ENCODE measurements at places on chromosomes 16 and 17.

DNA sequence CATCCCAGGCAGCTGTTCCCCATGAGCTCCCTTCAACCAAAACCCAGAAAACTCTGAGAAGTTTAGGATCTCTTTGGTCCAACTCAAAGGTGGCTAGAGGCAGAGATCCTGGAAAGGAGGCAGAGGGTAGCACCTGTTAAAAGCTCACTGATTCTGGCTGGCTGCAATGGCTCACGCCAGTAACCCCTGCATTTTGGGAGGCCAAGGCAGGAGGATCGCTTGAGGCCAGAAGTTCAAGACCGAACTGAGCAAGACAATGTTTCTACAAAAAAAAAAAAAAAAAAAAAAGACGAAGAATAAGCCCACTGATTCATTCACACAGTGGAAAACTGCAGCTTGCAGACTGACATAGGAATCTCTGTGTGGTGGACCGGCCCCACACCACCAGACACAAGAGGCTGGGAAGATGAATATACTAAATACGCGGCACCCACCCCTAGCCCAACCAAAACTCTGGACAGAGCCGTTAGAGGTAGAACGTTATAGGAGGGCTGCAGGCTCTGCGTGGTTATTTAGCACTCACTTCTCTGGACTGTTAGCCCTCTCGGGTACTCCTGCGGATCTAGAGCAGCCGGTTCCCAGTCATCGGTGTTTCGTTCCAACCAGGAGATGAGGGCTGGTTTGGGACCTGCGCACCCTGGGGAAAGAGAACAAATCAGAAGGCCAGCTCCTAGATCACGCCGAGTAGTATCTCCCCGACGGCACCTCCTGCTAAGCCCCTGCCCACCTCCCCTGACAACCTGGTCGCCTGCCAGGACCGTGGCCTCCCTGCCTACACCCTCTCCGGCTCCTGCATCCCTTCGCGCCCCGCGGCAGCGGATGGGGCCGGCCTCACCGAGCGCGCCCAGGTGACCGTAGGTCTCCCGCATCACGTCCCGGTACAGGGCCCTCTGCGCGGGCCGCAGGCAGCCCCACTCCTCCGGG lies 925 bp downstream of the ZNF689 start:
- peak; percentile 92 for DNase-seq

DNA sequence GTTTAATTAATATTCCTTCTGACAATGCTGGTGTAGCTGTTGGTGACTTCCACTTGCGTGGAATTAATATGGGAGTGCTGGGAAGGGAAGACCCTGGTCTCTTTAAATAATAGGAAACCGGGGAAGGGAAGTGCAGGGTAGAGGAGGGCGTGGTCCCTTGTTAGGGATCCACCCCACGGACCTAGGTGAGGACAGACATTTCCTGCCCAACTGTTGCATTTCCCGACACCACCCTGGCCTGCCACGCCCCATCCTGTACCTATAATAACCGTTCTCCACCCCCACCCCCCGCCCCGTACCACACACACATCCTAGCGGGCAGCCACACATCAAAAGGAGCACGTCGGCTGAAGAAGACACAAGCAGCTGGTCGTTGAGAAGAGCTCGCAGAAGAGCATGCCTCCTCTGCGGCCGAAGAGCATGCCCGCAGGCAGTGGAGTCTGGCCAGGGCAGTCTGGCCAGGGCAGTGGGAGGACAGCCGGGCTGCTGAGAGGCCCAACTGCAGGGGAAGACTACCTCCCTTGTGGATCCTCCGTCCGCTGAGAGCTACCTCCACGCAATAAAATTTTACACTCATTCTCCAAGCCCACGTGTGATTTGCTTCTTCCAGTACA lies 36.8 kb upstream of the MMD start:
- DNase-seq, result no peak

DNA sequence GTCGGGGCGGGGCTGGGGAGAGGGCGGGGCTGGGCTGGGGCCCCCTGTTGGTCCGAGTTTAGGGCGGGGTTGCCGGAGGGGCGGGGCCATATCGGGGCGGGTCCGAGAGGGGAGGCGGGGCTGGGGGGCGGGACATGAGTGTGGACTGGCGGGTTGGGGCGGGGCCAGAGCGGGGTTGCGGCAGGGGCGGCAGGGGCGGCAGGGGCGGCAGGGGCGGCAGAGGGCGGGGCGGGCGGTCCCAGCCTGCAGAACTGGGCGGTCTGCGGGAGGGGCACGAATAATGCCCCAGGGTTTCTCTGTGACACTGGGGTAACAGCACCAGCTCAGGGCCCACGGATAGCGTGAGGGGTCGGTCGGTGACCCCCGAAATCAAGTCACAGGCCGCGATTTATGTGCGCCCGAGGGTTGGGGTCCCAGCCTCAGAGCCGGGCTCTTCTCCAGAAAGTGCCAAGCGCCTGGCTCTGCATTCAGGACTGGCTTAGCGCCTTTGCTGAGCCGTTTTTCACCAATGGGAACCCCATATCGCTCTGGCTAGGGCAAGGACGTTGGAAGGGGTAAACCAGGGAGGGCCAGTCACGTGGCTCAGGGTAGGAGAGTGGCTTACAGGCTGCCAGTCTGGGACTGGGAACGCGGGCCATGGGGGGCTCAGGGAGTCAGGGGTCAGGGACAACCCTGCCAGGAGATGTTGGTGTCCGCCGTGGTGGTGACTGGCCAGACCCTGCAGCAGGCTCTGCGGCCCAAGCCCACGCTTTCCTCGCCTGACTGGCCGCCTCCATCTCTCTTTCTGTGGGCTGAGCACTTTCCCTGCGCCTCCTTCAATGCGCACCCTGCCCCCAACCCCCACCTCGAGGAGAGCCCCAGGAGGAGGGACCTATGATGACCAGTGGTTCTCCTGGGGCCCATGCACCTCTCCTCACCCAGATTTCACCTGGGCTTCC lies 1.2 kb upstream of the METTL26 start:
- DNase-seq, result peak; percentile 95

DNA sequence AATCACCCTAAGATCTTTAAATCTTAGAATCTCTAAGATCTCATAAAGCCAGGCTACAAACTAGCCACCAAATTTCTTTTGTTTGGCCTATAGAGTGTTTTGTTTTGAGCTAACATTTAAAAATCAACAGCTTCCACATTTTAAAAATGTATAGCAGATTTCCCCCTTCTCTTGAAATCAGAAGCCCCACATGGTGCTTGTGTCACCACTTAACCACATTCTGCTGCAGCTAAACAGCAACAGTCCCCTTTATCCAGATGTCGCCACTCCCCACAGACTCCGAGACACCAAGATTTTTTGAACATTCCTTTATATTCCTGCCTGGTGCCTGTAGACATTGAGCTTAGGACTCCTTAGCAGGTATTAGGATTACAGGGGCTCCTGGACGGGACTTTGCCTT lies 16.0 kb downstream of the GUCY2D start:
- no peak for DNase-seq

DNA sequence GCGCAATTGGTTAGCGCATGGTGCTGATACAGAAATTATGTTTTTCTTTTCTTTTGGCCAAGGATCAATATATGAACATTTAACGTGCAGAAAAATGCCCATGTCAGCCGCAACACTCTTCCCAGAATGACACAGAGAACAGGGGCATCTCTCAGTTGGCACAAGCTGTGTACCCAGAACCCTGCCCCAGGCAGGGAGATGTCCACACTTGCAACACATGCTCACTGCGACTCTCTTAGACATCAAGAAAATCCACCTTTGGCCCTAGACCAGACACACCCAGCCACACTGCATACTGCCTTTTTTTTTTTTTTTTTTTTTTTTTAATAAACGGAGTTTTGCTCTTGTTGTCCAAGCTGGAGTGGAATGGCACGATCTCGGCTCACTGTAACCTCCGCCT lies 17.0 kb downstream of the PITPNA start:
- no peak for DNase-seq

- no peak for DNase-seq
Observed at GRCh38 chr17:81890447-81891302, 711 bp downstream of the ALYREF start.

- no peak for DNase-seq
Observed at GRCh38 chr17:14205992-14206461, 30.6 kb downstream of the CDRT15 start.

DNA sequence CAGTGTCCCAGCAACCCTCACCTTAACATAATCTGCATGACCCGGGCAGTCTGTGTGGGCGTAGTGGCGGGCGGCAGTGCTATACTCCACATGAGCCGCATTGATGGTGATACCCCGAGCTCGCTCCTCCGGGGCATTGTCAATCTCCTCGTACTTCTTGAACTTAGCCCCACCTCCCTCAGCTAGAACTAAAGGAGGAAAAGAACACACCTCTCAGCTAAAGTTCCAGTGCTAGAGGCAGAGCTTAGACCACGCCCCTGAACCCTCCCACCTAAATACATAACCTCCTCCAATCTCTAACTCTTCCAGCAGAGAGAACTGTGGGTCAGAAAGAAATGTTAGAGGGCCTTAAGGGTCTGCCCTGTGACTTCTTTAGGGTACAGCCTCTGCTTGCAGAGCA lies 855 bp downstream of the TUFM start:
- DNase-seq, result no peak

DNA sequence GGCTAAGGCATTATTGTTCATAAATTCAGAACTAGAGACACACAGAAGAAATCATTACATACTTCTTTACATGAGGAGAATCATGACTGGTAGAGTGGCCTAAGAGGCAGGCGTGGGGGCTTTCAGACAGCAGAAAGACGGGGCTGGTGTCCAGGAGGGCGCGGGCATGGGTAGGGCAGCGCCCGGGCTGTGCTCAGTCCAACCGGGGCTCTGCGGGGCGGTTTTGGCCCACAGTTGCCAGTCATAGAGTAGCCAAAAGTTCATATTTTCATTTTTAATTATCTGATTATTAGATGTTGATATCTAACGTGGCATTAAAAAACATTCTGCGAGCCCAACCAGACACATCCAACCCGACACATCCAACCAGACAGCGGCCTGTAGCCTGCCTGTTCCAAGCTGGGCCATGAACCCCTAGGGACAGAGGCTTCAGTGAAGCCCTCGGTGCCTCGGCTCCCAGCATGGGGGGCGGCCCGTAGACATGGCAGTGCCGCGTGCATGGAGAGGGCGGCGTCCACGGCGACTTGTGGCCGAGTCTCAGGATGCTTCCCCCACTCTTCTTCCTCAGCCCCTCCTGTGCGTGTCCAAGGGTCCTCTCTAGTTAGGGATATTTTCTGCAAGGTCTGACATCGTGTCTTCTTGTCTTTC lies 162.4 kb upstream of the CHMP6 start:
- DNase-seq, result peak; percentile 84

- DNase-seq, result peak; percentile 99
Observed at GRCh38 chr16:67719048-67719777, at the start of gene GFOD2. Gene GFOD2, minus strand, starts transcription at chr16:67719316. Its CDS starts 33,601 bp downstream, at chr16:67685715.

GRCh38 chr17:50534222-50534978 lies 1.9 kb downstream of the EPN3 start:
- no peak for DNase-seq

All from mesenteric fat pad (tissue), 1 donor.